Tongue (tissue), 3 donors: ENCODE measurements at places on chromosomes 13 and 19. TPM values are rescaled to one million over a fixed set of nuclear protein-coding genes. Genes with fewer than 3 reads are reported as not detected.

Gene RNF113B
- total RNA-seq = not detected

Gene GRAMD1A
- total RNA-seq = 19.8 TPM

Gene NKPD1
- total RNA-seq = 1.2 TPM

Gene AZU1
- 2.5 TPM for total RNA-seq

Gene SEMA6B
- 15.4 TPM for total RNA-seq

Gene APOC4
- not detected for total RNA-seq

Gene NECTIN2
- 42.0 TPM for total RNA-seq
